ENCODE measurements at places on chromosomes 5 and 9.

DNA sequence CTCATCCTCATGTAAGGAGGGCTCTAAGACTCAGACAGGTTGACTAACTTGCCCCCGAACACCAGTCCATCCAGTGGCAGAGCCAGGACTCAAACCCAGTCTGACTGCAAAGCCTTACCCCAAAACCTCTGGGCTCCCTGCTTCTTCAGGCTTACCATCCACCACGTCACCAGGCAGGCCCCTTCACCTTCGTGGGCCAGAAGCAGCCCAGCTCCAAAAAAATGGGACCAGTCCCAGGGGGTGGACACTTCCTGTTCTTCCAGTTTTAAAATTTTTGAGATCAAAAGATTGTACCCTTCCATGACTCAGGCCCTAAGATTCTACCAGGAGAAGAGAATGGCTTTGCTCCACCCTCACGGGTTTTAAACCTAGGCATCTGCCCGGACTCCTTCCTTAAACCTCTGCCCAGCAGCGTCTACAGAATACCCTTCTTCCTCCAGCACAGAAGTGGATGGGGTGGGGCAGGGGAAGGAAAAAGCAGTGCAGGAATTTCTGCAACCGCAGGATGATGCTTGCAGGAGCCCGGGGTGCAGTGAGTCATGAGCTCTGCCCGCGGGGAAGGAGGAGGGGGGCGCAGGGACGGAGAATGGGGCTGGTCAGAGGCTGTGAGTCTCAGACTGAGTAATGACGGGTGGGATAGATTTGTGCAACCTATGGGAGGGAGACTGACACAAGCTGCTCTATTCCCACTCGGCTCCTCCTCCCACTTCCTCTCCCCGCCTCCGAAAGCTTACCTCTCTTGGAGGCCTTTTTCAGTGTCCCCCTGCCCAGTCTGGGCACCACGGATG is 50.4 kb upstream of the STXBP1 start:
- DNase-seq: no peak

- no peak for DNase-seq
Measured at GRCh38 chr9:13397220-13397619, 117.7 kb upstream of the MPDZ start.

DNA sequence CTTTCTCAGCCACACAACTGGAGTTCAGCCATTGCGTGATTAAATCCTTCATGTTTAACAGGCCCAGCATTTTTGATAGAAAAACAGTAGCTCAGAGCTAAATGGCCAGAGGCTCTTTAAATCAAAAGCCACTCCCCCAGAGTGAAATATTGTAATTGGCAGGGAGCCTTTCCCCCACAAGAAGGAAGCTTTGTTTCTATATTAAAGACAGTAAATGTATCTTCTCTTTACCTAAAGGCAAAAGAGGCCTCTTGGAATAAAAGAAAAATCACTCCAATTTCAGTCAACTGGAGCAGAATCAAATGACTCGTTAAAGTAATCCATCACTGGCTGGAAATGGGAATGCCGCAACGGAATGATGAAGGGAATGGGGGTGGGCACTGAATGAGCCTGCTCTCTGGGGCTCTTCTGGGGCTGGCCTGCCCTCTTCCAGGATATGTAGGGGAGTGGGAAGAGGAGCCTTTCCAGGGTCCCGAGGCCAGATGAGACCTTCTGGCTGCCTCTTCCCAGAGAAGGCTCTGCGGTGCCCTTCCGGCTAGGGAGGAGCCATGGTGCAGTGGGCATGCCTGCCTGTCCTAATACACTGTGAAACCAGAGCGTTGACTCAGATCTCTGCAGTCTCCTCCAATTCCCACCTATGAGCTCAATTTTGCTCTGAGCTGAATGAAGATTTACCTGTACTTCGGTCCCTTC is 45.2 kb downstream of the ANKDD1B start:
- DNase-seq: no peak

- no peak for DNase-seq
Measured at GRCh38 chr5:158727136-158727535, 372.6 kb downstream of the EBF1 start.

GRCh38 chr5:132225165-132226032 is 2.3 kb downstream of the P4HA2 start:
- DNase-seq: no peak

GRCh38 chr5:149437391-149438040 is 58.4 kb upstream of the IL17B start:
- no peak for DNase-seq

GRCh38 chr5:152332716-152333460 is 72.2 kb downstream of the NMUR2 start:
- no peak for DNase-seq

DNA sequence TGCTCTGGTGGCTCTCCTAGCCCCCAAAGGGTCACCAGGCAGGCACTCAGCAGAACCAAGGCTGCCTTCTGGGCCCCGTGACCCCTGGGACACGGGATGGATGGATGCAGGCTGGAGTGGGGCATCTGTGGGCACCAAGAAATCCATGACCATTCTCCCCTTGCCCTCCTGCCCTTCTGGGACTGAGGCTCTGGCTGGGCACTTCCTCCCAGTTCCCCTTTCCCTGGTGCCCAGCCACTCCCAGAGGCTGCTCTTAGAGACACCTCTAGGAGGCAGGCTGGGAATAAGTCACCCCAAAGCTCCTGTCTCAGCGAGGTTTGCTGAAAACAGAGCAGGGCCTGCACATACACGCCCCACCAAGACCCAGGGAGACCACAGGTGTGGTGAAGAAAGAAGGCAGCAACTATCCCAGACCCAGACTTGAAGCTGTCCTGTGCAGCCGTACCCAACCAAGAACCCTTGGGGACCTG is 943 bp downstream of the STING1 start:
- no peak for DNase-seq

GRCh38 chr5:63697811-63698210 is 264.4 kb downstream of the HTR1A start:
- no peak for DNase-seq

DNA sequence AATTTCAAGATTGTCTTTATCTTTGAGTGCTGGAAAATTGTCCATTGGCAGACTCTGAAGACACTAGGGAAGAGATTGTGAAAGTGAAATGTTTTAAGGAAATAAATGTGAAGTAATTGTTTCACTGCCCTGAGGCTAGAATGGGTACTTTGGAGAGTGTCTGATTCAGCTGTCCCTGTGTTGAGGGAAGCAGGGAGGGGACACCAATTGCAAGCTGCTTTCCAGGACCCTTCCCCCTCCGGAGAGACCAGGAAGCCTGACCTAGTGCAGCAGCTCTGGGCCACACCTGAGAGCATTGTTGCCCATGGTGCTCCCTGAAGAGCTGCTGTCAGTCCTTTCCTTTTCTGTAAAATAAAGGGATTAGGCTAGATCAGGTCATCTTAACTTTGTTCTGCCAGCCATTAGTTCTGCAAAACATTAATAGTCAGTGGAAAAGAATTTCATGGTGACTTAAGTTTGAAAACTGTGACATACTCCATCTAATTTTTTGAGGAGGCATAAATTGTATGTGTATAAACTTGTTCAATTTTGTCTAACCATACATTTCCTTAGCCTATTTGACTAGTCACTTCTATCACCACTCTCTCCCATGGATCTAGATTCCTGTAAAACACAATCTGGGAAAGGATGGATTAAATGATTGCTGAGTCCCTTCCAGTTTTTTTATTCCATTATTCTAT is 18.8 kb downstream of the MAP1B start:
- no peak for DNase-seq

DNA sequence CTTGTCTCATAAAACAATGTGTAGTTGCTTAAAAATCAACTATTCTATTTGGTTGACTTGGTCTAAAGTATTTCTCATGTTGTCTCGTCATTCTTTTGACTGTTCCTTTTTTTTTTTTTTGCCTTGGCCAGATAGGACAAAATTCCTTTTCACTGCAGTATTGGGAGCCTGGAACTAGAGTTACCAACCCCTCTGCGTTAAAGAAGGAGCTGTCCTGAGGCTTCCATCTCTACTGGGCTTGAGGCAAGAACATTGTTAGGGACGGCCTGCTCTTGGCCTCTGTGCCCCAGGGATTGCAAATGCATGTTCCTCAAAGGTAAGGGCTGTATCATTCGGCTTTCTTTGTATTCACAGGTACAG is 1.4 kb upstream of the NPR2 start:
- no peak for DNase-seq

GRCh38 chr9:110969971-110970386 is 68.3 kb downstream of the LPAR1 start:
- DNase-seq: no peak

- no peak for DNase-seq
Measured at GRCh38 chr5:133121080-133121479, 69.3 kb downstream of the HSPA4 start.

DNA sequence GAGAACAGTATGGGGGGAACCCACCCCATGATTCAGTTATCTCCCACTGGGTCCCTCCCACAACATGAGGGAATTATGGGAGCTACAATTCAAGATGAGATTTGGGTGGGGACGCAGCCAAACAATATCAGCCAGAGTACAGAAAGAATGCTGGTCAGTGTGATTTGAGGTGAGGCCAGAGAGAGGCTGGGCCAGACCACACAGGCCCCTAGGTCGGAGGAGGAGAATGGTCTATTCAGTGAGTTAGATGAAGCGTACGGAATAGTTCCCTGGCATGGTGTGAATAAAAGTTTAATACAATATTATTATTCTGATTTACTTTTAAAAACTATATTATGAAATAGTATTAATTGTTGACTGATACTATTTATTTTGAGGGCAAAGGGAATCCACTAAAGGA is 39.7 kb downstream of the PCSK5 start:
- no peak for DNase-seq

GRCh38 chr5:150598821-150599273 is 41.6 kb upstream of the SYNPO start:
- no peak for DNase-seq

DNA sequence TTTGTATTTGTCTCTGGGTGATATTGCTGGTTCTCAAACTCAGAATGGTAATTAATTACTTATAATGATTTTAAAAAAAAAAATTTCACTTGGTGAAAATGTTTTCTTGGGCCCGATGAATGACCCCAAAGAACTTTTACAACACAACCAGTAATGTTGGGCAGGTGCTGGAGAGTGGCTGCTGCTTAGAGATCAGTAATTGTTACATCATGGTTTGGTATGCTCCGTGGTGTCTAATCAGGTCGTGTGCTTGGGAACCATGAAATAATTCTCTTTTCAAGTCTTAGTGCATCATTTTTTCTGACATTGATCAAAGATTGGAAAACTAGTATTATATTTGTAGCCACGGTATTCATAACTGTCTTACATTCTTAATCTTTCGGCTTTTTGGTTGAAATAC is 29.3 kb downstream of the PCBD2 start:
- DNase-seq: no peak
